Stimulated activated CD4-positive, alpha-beta T cell treated with anti-CD3 and anti-CD28 coated beads, Interleukin-15, amount 100 ng/mL, for 48 hours (primary cell): ENCODE measurements at places on chromosomes 13 and 19.

DNA sequence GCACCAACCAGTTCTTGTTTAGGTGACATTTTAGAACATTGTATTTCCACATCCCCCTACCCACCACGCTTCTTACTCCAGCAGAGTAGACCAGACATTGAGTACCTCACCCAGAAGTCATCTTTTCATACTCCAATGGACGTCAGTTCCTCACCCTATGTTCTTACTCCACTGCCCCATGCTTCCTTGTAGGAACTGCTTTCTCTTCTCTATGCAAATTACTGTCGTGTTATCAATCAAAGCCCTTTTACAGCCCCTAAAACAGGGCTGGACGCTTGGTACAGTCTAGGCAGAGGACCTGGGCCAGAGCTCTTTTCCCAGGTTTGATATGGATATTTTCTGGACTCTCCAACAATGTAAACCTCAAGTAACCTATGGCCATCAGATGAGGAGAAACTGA is 58.2 kb downstream of the USP12 start:
- no peak for DNase-seq

DNA sequence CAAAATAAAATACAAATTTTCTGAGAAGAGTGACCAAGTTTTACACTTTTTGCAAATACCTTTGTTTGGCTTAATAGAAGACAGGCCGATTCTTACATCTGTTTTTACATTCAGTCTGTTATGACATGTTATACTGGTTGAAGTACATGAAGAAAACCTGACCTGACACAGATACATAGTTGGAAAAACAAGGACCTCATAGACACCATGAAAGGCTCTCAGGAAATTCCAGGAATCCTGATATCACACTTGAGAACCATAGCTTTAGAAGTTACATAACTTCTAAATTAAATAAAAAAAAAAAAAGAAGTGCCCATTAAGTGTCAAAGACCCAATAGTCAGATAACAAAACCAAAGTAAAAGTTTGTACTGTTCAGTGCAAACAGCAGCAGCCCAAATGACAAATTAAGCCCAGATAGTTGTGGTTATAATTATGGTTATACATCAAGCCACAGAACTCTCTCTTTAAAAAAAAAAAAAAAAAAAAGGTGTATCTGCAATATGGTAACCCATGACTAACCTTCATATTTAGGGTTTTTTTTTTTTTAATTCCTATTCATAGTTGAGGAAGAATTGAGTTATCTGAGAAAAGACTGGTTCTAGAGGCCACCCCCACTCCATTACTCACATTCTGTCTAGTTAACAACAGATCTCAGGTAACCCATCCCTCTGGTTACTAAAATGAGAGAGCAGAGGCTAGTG is 19.8 kb downstream of the RBM26 start:
- DNase-seq: no peak

- DNase-seq: no peak
Observed at GRCh38 chr13:70829748-70830147, 721.5 kb upstream of the KLHL1 start.

DNA sequence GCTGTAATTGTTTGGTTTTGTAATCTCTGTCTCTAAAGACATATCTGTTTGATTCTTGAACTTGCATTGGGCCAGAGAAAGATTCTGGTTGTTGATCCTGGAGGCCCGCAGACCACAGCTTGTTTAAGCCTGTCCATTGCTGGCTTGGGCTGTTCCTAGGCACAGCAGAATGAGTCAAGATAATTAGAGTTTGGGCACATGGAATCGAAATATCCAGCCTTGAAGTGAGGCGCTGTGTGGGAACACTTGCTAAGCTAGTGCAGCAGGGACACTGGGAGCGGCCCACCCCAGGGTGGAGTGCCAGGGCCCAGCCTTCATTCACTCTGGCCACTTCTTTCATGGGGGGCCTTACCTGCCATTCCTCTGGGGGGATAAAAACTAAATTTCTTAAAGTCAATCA is 219.7 kb downstream of the LMO7 start:
- DNase-seq: no peak

DNA sequence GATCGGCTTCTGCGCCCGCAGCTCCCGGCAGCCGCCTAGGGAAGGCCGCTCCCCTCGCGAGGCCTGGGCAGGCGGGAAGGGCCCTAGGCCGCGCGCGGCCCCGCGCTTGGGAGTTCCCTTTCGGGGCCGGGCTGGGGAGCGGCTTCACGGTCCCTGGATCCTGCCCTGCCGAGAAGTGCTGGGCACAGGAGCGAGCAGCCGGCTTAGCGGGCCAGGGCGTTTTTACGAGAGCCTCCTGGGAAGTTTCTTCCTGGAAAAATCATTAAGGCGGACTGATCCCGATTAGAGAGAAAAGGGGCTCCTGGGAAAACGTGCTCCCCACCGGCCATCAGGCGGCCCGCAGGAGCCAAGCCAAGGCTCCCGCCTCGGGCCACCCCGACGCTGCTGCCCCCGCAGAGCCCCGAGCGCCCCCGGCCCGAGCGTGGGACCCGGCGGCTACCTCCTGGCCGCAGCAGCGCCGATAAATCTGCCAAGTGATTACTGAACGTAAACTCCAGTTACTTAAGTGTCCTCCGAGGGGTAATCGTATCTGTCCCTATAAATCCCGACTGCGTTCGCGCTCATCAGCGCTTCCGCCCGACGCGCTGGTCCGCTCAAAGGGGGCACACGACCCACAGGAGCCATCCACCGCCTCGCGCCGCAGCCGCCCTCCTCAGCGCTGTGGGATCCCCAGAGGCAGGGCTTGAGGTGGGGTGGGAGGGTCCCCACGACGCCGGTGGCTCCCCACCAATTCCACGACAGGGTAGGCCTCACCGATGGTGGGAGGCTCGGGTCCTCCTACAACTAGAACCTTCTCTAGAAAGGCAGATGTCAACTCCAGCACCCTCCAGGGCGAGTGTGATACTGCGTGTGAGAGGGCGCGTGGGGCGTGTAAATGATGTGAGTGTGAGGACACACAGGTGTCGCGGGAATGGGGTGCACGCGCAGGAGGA is 2.8 kb downstream of the ZIC5 start:
- DNase-seq: no peak

GRCh38 chr13:83265279-83265678 is 617.0 kb downstream of the SLITRK1 start:
- DNase-seq: no peak

- no peak for DNase-seq
Observed at GRCh38 chr19:14148751-14149410, 12.5 kb upstream of the ASF1B start.

DNA sequence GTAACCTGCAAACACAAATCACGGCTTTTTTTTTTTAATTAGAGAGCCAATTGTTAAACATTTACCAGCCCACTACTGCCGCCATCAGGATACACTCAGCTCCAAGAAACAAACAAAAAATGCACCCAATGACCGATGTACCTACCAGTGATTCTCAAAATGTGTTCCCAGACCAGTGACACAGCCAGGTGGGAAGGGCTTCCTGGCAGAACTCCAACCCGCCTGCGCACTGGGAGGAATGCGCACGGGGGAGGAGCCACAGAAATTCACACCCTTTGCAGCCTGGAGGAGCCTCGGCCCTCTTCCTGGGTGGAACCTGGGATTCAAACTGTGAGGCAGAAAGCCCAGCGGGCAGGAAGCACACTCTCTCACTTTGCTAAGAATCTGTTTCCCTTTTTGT is 255.9 kb downstream of the TBC1D4 start:
- no peak for DNase-seq

DNA sequence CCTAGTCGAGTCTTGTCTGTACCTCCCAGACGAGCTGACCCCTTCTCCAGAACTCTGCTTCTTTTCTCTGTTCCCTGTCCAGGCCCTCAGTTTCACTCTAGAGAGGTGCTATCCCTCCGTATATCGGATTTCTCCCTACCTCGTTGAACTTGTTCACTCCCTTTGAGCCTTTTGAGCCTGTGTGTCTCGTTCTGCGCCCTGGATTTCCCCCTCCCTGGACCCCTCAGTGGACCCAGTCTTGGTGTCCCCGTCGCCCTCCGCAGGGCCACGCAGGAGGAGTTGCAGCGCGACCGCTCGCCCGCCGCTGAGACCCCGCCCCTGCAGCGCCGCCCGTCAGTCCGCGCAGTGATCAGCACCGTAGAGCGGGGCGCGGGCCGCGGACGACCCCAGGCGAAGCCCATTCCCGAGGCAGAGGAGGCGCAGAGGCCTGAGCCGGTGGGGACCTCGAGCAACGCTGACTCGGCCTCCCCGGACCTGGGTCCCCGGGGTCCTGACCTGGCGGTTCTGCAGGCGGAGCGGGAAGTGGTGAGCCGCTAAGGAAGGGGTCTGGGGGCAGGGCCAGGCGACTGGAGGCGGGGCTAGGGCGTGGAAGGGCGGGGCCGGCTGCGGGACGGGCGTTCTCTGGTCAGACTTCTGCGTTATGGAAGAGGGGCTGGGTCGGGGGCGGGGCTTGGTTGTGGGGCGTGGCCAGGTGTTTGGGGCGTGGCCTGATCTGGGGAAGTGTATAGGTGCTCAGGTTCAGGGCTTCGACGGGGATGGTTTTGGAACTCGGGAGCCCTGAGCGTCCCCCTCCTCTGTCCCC is 5.5 kb downstream of the EPS8L1 start:
- peak; percentile 89 for DNase-seq

GRCh38 chr19:43634506-43634871 is 5.2 kb downstream of the CADM4 start:
- no peak for DNase-seq

- no peak for DNase-seq
Observed at GRCh38 chr13:95023405-95023804, 277.8 kb downstream of the ABCC4 start.

DNA sequence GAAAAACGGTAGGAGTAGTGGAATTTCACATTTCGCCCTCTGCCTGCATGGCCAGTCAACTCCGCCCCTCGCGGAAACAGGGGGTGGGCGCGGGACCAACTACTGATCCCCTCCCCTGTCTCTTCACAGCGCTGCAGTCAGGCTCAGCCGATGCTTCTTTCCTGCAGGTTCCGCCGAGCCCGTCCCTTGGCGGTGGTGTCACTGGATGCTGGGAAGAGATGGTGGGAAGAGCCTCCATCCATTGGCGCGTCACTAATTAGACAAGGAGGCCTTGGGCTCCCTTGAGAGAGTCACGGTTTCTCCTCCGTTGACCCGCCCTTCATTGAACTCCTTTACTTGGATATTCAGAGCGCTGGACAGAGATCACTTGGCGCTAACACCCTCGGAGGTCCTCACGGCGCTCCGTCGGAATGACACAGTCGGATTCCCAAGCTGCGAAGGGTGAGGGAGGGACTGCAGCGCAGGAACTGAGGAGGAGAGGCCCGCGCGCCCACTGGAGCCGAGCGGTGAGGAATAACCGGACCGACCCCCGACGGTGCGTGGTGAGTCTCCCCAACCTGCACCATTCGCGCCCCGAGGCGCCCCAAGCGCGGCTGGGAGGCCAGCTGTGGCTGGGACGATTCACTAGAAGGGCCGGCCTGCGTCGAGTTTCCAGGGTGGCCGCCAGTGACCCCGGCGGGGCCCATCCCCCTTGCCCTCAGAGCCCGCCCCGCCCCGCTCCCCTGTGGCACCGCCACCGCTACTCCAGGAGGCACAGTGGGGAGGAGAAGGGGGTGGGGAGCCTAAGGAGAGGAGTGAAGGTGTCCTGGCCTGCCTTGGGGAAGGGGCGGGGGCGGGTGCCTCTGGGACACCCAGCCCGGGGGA is 11.2 kb upstream of the CEACAM21 start:
- no peak for DNase-seq

DNA sequence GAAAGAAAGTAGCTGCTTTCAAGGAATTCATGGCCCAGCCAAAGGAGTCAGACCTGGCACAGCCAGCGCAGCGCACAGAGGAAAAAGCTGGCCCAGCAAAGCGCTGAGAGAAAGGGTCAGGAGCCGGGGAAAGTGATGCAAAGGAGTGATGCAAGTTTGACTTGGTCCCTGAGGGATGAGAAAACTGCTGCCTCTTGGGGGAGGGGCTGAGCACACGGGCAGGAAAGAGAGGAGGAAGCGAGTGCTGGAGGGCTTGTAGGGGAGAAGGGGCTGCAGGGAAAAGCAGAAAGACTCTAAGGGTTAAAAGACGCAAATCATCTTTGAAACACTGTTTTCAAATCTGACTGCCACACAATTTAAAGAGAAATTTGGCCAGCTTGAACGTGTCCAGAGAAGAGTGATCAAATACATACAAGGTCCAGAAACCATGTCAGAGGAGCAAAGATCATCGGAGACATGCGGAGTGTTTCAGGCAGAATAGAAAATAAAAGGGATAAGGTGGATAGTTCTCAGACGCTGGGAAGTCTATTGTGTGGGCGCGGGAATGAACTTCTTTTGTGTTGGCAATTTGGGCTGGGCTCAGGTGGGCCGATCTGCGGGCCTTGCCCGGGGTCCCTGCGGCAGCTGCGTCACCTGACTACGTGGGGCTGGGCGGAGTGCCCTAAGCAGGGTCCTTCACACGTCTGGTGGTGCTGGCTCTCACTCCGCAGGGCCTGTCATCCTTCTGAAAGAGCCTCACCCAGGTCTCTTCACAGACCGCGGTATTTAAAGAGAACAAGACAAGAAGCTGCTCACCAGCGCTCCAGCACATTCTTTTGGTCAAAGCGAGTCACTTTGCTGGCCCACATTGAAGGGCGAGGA is 18.1 kb downstream of the N4BP2L1 start:
- no peak for DNase-seq

GRCh38 chr19:17539238-17540117 is 16.0 kb upstream of the COLGALT1 start:
- peak; percentile 98 for DNase-seq

GRCh38 chr19:14943601-14944000 is 2.3 kb downstream of the OR7C2 start:
- no peak for DNase-seq

GRCh38 chr13:29893438-29893837 is 43.0 kb upstream of the UBL3 start:
- no peak for DNase-seq

DNA sequence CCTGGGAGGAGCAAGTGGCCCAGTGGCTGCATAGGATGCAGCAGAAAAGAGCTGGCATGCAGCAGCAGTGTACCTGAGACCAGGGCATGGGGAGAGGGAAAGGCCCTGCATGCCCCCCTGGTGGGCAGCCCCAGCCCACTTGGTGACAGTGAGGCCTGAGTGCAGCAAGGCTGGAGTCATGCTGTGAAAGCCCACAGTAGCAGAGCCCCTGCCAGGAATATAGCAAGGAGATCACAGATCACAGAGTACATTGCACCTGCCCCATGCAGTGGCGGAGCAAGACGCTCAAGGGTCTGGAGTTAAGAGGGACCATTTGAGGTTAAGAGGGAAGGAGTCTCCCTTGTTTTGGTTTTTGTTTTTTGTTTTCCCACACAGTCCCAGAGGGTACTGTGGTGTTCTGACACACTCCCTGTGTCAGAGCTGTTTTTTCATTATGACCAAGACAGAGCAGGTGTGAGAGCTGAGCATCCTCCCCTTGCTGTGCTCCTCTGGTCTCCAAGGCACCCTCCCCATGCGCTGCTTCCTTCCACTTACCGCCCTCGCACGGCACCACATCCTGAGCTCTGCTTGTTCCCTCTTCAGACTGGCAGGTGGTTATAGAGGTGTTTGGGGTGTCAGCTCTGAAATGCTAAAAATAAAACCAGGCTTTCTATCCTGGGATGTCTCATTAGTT is 85.0 kb upstream of the UBL3 start:
- peak; percentile 70 for DNase-seq
